Fibroblast of mammary gland (primary cell): ENCODE measurements at places on chromosomes 2 and 18.

DNA sequence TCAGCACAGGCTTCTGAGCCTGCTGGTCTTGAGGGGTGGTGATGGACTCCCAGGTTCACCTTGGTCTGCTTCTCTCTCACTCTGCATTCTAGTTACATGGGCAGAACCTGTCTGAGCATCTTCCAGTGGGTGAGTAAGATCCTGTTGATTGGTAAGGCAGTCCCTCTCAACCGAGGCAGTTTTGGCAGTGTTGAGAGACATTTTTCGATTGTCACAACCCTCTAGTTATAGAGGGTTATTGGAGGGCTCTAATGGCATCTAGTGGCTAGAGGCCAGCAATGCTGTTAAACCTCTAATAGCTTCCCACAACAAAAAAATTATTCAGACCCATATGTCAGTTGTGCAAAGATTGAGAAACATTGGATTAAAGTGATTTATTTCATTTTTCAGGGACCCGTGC is 9.3 kb upstream of the MGAT5 start:
- no peak for DNase-seq

- peak; percentile 37 for DNase-seq
Measured at GRCh38 chr2:161586517-161587167, 37.6 kb upstream of the SLC4A10 start.

DNA sequence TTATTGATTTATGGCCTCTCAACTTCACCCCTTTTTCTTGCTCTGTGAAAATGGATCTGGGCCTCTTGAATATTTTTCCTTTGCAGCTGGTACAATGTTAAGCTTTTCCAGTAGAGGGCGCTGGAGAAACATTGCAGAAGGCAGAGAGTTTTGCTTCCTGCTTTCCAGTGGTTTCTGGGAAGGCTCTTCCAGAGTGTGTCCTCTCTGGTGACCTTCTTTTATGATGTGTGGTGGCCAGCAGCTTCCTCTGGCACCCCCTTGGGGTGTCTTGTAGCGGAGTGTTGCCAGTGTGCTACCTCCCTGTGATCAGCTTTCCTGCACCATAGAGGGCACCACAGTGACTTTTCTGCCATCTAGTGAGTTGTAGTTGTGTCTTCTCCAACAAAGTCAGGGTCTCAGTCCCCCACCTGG is 25.4 kb upstream of the MGAT5 start:
- DNase-seq = peak; percentile 41

DNA sequence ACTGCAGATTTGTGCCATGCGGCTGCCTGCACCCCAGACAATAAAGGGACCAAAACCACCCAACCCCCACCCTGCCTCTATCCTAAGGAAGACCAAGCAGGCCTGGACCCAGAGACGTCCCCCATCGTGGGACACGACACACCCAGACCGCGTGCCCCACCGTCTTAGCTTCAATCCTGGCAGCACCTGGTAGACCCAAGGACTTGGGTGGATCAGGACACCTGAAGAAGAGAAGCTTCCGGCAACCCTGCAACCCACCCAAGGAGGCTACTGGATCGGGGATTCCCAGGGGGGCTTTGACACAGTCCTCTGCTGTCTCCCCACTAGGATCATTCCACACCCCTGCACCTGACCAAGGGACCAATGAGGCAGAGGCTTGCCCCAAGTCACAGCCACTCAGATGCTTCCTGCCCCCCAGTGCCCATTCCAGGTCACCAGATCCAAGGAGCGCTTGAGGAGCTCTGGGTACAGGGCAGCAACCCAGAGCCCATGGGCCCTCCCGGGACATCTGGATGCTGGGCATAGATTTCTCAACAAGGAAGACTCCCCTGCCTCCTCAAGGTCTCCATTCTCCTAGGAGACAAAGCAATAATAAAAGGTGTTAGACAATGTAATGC is 3.6 kb downstream of the ALPI start:
- no peak for DNase-seq

DNA sequence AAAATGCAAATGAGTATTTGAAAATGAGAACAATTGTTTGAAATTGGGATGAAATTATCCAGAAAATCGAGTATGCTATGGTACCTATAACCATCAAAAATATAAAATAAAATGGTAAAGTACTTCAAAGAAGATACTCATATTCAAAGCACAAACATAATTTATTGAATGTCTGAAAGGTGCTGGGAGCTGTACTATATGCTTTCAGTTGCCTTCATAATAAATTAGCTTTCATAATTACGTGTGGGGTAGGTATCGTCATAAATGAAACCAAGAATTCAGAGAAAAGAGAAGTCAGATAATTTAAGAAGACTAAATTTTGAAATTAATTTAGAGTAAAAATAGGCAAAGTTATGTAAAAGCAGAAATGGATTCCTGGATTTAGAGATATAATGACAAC is 721.9 kb upstream of the ACVR2A start:
- no peak for DNase-seq

- DNase-seq = peak; percentile 14
Measured at GRCh38 chr18:50051288-50051687, 143.7 kb downstream of the MYO5B start.

DNA sequence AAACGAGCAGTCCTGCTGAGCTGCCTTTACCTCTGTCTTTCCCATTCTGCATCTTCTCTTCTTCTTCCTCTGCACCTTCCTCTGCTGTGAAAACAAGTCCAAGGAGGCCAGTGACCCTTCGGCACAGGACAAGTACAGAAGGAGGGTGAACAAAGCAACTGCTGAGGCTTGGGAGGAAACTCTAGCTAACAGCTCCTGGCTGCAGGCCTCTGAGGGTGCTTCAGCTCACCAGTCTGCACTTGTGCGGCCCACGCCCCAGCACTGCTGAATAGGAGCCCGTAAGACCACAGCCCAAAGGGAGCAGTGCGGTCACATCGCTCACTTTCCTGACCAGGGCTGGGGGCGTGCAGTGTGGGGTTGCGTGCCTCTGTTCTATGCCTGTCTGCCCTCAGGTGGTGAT is 42.1 kb upstream of the DNMT3A start:
- DNase-seq = no peak

DNA sequence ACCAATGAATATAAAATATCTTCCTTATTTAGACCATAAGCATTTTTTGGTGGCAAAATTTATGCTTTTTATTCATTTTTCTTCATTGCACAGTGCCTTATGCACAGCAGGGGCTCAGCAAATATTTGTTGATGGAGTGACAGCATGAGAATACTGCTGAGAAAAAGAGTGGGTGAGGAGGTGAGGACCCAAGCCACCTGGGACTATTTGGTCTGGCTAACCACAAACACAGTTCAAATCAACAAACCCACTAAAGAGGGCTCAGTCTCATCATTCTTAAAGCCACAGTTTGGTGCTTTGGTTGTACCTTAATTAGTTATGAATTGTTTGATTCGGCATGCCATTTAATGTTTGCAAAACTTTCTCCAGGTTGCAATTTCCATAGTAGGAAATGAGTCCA is 183.5 kb upstream of the ZNF521 start:
- no peak for DNase-seq
